ENCODE measurements at places on chromosomes 4 and X.

- DNase-seq: no peak
Measured at GRCh38 chr4:14769993-14770392, 232.3 kb upstream of the CPEB2 start.

GRCh38 chr4:24705016-24705753 is 90.2 kb upstream of the SOD3 start:
- DNase-seq: no peak

- no peak for DNase-seq
Measured at GRCh38 chr4:119626943-119627266, 1.7 kb downstream of the PDE5A start.

- DNase-seq: no peak
Measured at GRCh38 chr4:18111081-18111480, 89.5 kb upstream of the LCORL start.

GRCh38 chrX:138775517-138775916 is 64.0 kb upstream of the FGF13 start:
- DNase-seq: no peak

- DNase-seq: no peak
Measured at GRCh38 chr4:52966781-52967180, 104.7 kb downstream of the RASL11B start.

- no peak for DNase-seq
Measured at GRCh38 chrX:114049063-114049462, 534.8 kb upstream of the HTR2C start.

- peak; percentile 16 for DNase-seq
Measured at GRCh38 chrX:129875669-129876068, 30.3 kb upstream of the UTP14A start.

DNA sequence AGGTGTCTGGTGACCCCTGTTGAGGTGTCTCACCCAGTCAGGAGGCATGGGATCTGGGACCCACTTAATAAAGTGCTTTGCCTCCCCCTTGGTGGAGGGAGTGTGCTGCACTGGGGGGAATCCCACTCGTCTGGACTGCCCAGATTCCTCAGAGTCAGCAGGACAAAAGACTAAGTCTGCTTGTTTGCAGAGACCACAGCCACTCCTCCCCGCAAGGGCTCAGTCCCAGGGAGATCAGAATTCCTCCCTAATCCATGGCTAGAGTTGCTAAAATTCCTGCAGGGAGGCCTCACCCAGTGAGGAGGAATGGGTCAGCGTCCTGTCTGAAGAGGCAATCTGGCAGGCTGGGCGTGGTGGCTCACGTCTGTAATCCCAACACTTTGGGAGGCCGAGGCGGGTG is 442.2 kb downstream of the PABPC4L start:
- no peak for DNase-seq

DNA sequence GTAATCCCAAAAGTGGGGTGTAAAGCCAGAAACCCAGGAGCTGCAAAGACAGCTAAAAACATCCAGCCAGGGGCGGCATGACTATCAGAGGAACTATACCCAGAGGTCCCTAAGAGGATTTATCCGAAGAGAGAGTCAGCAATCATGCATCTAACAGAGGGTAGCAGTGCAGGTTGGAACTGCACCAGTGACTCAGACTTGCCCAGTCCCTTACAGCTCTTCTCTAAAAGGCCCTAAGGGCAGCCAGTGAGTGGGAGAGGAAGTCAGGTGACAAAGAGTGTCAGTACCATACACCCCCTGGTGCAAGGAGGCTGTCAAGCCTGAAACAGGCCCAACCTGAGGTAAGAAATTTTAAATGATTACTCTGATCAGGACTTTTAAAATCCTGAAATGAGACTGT is 88.1 kb downstream of the CAMK2D start:
- DNase-seq: no peak

GRCh38 chr4:26916195-26916594 is 55.6 kb downstream of the STIM2 start:
- DNase-seq: no peak

DNA sequence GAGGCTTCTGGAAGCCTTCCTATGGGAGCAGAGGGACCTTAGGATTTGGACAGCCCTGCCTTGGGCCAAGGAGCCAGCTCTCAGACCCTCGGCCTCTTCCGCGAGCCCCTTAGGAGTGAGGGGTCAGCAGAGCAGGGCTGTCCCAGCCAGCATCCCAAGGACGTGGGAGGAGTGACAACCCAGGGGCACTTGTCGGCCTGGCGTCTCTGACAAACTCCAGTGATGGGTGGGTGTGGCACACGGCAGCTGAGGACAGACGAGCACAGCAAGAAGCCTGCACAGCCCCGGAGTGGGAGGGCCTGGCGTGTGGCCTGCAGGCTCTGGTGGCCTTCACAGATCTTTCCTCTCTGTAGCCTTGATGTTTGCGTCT is 11.6 kb upstream of the TNIP2 start:
- DNase-seq: no peak

DNA sequence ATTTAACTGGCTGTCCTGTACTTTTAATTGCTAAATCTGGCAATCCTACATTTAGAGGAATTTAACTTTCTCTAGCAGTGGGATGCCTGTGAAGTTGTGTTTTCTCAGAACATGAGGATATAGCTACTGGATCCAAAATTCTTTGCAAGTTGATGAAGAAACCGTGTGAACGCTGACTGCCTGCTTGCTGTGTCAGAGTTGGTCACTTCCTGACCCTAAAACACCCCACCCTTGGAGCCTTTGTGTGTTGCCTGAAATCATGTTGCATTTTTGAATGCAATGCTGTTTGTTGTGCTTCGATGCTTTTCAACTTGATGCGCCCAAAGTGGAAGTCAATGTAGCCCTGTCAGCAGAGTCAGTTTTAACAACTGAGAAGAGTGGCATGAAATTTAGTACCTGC is 211.2 kb downstream of the ANK2 start:
- DNase-seq: no peak

DNA sequence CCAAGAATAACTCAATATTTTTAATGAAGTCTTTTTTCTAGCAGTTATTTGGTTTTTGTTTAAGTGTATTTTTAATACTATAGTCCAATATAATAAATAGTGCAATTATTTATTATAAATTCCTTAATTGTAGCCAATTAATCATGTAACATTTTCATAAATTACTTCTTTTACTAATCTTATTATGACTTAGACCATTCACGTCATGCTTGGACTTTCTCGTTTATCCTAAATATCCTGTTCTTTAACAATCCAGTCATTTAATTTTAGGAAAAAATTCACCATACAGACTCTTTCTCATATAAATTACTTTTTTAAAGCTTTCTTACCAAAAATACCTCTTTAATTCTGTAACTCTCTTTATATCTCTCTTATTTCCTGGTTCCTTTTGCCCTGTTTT is 350.1 kb downstream of the AR start:
- no peak for DNase-seq

- DNase-seq: no peak
Measured at GRCh38 chr4:2515830-2516550, 20.5 kb upstream of the FAM193A start.

DNA sequence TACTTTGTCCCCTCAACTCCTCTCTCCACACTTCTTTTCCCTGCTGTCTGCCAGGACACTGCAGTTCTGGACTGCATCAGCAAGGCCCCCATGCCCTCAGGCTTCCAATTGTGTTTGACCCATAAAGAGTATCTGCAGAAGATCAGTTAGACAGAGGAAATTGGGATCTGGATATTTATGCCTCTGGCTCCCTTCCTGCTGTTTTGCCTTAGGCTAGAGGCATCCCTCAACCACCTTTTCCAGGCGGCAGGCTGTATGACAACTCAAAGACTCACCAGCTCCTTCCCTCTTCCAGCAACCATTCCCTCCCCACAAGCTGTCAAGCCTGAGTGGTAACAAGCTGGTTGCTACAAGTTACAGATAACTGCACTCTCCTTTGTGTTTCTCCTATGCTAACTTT is 66.4 kb upstream of the NDP start:
- DNase-seq: no peak

DNA sequence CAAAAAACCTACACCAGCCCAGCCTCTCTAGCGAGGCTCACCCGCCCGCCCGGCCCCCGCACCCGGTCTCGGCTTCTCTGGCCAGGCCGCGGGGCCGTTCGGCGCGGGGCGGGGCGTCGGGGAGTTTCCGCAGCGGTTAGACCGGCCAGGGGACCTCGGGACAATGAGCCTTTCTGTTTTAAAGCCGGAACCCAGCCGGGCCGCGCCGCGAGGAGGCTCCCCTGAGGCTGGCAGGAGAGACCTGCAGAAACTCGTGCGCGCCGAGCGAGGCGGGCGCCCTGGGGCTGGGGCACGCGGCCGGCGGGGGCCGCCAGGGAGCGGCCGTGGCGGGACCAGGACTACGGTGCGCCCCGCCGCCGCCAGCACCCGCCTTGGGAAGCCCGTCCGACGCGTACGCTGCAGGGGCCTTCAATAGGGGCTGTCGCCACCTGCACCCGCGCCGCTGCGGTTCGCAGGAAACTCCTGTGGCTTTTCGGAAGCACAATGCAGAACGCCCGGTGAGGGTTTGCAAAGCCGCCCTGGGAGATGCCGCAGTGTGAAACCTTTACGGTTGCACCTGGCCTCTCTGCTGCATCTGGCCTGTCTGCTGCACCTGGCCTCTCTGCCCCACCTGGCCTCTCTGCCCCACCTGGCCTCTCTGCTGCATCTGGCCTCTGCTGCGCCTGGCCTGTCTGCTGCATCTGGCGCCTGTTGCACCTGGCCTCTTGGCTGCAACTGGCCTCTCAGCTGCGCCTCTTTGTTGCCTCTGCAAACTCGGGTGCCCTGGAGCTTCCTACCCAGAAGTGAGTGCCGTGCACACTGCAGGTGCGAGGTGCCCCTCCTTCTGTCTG is 63.9 kb downstream of the TRAPPC11 start:
- no peak for DNase-seq

DNA sequence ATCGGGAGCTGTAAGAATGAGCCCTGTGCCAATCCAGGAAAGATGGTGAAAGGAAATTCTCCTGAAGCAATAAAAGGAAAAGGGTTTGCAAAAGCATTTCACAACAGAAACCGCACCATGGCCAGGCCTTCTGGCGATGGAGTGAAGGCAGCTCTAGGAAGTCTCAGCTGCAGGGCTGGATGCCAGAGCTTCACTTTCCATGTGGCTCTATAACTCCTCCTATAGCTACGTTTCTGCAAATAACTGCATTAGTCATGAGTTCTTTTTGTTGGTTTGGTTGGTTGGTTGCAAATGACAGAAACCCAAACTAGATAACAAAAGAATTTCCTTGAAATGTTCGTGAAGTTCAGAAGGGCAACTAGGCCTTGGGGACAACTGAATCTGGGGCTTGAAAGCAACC is 84.6 kb downstream of the RELL1 start:
- peak; percentile 10 for DNase-seq

- DNase-seq: no peak
Measured at GRCh38 chrX:66012094-66012534, 27.8 kb downstream of the VSIG4 start.

DNA sequence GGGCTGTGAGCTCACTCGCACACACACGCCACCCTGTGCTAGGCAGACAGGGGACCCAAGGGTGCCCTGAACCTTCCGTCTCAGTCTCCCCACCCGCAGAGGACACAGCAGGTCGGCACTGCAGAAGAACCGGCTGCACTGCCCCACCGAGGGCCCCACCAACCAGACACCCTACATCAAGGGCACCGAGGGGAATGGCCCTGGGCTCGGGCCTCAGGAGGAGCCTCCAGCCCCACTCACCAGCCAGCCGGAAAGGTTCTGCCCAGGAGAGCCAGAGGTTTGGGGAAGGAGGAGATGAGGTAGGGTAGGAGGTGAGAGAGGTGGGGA is 45.9 kb downstream of the FAM53A start:
- no peak for DNase-seq

DNA sequence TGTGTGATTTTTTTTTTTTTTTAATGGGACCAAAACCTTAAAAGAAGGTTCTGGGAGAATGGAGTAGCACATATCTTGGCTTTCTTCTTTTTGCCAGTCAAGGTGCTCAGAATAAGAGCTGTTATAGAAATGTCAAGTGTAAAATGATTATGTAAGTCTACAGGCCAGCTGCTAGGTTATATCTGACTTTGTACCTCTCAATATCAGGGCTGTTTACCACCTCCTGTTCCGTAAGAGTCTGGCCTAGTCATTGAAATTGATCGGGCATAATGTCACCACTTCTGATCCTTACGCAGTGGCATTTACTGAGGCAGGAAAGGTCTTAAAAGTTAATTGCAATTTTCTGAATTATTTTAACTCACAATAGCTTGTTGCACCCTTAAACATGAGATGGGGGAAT is 41.1 kb downstream of the LIMCH1 start:
- DNase-seq: no peak

GRCh38 chr4:108953941-108954340 is 191.1 kb upstream of the ETNPPL start:
- DNase-seq: no peak

DNA sequence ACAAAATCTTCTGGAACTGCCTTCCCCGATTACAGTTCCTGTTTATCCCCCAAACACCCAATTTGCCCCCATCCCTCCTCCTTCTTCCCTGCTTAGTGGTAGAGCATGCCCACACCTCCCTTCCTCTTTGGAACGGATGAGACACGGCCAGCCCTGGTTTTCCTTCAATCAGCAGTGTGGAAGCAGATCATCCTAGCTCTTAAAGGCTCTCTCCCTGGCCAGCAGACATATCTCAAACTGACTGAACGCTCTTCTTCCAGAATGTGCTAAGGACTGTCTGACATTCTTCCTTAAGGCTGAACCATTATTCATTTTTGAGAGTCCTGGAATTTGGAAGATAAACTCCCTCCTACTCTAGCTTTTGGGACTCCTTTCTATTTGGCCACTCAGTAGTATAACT is 161.1 kb downstream of the TRIML1 start:
- no peak for DNase-seq

DNA sequence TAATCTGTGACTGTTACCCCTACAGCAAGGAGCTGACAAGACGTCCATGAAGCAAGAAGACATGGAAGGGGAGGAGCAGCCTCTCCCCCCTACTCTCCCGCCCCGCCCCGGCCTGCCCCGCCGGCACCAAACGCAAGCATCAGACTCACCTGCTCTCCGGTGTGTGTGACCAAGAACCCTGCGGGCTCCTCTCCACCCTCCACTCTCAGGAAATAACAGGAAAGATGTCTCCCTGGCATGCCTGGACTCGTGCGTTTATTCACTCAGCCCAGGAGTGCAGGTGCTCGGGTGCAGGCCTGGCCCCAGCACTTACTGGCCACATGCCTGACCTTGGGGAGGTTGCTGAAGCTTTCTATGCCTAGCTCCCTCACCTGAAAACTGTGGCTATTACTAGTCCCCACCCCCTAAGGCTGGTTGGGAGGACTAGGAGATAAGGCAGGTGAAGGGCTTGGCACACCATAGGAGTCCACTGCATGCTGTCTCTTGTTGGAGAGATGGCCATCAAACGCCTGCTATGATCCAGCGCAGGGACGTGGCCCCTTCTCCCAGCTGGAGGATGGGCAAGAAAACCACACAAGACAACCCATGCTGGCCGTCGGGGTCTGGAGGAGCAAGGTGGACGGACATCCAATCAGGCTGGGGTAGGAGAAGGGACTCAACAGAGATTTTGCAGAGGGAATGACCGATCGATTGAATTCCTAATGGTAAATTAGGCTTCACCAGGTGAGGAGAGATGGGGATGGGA is 34.9 kb upstream of the CLDN24 start:
- DNase-seq: no peak

- DNase-seq: no peak
Measured at GRCh38 chr4:155143512-155143911, 64.9 kb upstream of the NPY2R start.

Data from AG04450 (cell line).